ENCODE measurements at places on chromosomes 7 and 10. TPM values are rescaled to one million over a fixed set of nuclear protein-coding genes. Genes with fewer than 3 reads are reported as not detected.

- DNase-seq: no peak
Measured at GRCh38 chr10:74743401-74743800, 83.0 kb upstream of the KAT6B start.

DNA sequence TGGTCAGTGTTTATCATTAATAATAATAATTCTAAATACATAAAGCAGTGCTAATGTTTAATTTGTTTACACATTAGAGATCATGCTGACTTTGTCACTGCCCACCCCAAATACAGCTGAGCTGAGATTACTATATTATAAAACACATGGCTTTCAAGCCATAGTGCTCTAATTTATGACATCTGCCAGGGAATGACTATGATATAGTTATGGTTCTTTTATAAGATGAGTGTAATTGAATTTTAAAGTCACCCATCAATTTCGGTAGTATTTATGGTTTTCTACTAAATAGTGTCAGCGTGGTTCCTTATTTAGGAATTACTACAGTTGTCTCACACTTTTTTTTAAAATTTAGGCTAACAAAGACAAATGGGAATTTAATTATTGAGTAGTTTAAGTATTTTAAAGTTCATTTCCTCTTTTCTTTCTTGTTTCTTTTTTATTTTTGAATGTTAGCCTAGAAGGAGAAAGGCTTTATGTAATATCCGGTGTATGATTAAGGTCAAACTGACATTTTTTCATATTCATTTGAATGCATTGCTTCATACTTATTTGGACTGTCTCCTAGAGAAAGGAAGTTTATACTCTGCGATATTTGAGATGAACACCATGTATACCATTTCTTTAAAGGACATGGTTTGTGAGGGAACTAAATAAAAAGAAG lies 3.9 kb downstream of the CDK14 start:
- peak; percentile 56 for DNase-seq

DNA sequence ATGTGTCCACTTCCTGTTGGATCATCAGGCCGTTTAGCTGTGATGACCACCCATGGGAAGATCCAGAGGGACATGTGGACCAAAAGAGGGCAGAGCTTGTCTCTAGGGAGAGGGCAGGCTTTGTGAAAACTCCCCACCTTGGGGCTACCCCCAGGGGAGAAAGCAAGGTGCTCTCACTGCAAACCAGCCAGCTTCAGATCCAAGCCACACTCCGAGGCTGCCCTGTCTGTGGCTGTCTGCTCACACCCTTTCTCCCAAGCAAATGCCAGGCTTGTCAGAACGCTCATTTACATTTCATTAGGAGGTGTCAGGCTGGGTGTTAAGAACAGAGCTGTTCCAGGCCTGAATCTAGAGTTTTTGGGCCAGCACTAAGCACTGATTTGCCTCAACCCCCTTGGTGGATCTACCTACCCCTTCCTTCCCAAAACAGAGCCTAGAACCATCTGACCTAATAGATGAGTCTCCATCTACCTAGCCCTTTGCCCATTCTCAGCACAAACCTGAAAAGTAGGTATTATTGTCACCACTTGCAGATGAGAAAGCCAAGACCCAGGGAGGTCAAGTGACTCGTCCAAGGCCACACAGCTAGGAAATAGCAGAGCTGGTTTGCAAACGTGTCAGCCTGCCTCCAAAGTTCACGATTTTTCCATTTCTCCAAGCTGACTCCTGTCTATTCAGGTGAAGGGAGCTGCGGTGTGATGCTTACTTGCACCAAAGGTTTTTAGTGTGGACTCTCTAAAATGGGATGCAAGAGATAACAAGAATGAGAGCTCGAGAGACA lies 130.9 kb downstream of the EMX2 start:
- no peak for DNase-seq

GRCh38 chr10:72175149-72175548 lies 40.7 kb upstream of the ANAPC16 start:
- no peak for DNase-seq

GRCh38 chr10:49327036-49327813 lies 28.3 kb downstream of the C10orf71 start:
- no peak for DNase-seq

DNA sequence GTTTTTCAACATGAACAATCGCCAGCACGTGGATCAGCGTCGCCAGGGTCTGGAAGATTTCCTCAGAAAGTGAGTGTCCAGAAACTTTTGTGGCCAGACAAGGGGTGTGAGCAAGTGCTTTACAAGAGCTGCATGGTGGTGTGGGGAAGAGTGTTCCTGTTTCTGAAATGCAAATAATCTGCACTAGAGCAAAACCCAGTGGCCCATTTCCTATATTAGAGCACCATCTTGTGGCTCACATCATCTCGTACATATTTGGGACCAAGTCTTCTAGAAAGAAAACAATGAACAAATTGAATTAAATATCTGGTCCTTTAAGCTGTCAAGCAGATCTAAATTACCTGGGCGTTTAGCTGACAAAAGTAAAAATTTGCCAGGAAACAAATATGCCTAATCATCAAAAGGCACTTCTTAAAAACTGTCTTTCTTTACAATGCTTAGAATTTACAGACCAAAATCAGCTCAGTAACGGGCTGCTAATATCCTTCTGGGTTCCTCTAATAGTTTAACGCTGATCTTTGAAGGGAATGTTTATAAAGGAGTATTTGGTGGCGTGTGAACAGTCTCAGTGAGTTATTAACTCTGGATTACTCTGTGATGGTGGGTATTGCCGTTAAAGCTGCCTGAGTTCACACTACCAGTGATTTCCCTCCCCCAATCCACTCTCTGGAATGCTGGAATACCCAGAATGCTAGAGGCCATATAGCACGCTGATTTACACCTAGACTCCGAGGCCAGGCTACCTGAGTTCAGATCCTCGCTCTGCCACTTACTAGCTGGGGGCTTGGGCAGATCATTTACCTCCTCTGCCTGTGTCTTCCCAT lies 73.6 kb downstream of the SNX10 start:
- DNase-seq: peak; percentile 77

GRCh38 chr7:109206196-109206595 lies 636.5 kb downstream of the DNAJB9 start:
- DNase-seq: no peak

GRCh38 chr7:18352339-18353255 lies 143.0 kb upstream of the HDAC9 start:
- no peak for DNase-seq

DNA sequence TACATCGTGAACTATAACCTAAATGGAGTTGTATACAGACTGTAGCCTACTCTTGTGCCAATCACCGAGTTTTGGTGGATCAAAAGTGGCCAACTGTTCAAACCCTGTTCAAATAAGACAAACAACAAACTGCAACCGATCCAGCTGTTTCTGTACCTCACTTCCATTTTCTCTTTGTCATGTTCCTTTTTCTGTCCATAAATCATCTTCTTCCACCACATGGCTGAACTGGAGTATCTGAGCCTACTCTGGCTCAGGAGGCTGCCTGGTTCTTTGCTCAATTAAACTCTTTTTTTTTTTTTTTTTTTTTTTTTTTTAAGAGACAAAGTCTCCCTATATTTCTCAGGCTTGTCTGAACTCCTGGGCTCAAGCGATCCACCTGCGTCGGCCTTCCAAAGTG lies 59.0 kb upstream of the NPVF start:
- DNase-seq: no peak

DNA sequence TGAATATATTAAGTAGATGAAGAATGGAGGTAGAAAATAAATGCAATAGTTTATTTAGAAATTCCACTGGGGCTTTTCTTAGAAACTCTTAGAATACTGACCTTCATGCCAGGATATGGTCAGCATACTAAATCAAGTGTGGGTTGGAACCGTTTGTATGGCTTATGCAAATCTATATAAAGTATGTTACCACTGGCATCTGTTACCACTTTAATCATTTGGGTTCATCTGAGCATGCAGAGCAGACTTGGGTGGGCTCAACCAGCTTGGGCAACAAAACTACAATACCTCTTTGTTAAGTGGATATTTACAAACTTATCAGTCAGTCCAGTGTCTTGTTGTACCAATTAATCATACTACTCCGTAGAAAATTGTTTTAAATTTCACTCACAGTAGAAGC lies 125.8 kb downstream of the CRPPA start:
- no peak for DNase-seq

- DNase-seq: no peak
Measured at GRCh38 chr7:92987095-92987494, 130.7 kb downstream of the SAMD9 start.

DNA sequence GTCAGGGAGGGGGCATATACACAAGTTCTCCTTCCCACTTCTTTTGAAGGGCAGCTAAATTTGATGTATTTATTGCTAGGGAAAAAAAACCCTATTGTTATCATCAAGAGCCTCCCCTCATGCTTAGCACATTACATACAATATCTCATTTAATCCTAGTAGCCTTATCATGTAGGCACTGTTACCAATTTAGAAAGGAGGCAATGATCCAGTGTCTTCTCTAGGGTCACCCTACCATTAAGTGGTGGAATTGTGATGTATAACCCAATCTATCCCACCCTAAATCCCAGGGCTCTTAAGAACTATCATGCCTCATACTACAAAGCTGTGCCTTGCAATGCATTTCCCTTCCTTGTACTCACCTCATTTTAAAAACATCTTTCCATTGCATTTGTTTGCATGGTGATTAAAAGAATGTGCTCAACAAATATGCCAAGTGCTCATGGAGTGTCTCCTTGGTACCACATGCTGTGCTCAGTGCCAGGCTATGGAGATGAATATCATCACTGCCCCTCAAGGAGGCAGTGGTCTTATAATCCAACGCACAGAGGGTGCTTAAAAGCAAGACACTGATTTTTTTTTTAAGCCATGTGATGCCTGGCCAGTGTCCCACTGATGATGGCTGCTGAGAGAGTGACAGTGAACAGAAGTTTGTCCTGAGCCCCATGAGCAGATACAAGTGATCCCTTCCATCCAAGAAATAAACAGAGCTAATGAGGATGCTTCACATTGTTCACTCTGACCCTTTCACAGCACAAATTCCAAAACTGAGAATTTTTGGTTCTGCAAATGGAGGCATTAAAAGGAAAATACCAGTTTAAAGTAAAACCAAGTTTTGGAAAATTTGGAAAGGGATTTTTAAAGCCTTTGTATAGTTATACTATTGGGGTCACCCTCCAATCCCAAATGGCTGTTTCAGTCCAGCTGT lies 98.2 kb downstream of the SORBS1 start:
- no peak for DNase-seq

DNA sequence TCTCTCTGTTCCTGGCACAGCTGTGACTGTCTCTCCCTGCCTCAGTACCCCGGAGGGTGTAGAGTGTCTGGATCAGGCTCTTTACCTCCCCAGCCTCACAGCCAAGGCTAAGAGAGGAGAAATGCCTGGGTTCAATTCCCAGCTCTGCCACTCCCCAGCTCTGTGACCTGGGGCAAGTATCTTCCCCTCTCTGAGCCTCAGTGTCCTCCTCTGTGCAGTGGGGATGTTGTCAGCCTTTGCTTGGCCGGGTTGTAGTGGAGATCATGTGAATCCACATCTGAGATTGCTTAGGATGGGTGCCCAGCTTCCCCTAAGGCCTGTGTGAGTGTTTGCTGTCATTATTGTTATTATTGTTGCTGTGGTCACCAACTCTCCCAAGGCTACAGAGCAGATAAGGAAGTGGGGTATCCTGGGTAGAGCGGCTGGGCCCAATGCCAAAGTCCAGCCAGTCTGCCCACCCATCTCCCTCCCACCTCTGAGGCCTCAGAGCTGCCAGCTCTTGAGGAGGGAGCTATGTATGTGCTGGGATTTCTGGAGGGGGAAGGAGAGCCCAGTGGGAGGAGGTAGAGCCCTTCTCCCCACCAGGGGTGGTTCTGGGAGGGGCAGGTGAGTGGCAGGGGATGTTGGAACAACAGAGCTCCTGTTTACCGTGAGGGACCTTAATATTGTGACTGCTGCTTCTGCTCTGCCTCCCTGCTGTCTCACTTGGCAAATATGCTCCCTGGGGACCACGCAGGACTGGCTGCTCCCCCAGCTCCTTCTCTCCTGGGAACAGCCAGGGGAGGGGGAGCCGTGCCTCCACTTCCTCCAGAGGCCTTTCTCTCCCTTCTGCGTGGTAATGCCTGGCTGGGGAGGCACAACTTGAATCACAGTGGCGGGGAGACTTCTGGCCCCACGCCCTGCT lies 170.5 kb downstream of the RPS24 start:
- no peak for DNase-seq

DNA sequence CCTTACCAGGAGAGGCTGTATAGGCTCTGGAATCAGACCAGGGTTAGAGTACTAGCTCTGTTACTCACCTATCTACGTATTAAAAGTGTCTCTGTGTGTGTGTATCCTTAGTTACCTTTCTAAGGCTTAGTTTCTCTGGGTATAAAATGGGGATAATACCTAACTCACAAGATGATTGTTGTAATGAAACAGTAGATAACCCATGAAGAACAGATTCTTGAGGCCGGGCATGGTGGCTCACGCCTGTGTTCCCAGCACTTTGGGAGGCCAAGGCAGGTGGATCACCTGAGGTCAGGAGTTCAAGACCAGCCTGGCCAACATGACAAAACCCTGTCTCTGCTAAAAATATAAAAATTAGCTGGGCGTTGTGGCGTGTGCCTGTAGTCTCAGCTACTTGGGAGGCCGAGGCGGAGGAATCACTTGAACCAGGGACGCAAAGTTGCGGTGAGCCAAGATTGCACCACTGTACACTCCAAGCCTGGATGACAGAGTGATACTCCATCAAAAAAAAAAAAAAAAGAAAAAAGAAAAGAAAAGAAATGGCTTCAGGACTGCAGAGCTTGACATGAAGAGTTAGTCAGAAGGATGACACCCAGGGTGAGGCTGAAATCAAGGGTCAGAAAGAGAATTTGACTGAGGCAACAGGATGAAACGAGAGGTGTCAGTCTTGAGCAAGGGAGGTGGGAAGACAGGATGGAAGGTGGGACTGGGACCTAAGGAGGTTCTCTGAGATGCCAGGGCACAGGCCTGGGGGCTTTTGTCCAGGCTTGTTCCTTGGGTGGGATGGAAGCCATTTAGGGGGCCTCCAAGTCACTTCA lies 33.4 kb downstream of the PRKAR2B start:
- DNase-seq: no peak

- DNase-seq: no peak
Measured at GRCh38 chr7:158555034-158555520, 32.5 kb downstream of the PTPRN2 start.

DNA sequence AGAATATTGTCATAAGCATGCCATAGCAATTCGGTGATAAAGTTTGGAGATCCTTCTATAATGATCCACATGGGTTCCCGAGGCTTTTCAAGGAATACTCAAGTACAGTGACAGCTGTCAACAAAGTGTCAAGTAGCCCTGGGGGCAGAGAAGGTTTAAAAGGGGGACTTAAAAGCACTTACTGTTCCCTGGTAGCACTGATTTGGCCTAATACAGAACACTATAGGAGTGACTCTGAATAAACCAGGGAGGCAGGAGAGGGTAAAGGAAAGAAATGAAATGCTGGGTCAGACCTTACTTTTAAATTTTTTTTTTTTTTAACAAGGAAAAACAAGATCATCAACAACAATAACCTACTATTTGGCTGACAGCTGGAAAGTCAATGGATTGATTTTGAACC lies 20.1 kb downstream of the CHCHD3 start:
- DNase-seq: no peak

GRCh38 chr7:1245524-1246050 lies 12.9 kb downstream of the UNCX start:
- no peak for DNase-seq

PRPS1L1 gene
- not detected for polyA plus RNA-seq

ATRNL1 gene
- not detected for polyA plus RNA-seq

PILRA gene
- polyA plus RNA-seq: 0.53 TPM

RASSF4 gene
- polyA plus RNA-seq: 0.06 TPM

LRRC4 gene
- polyA plus RNA-seq: 0.13 TPM

TRPV6 gene
- not detected for polyA plus RNA-seq

CLDN4 gene
- polyA plus RNA-seq: not detected

MAP3K8 gene
- polyA plus RNA-seq: 88.3 TPM

ZNF804B gene
- polyA plus RNA-seq: not detected
